ENCODE measurements at places on chromosomes 6 and 20.

GRCh38 chr6:112839525-112839961 is 492.4 kb downstream of the RFPL4B start:
- DNase-seq = no peak

DNA sequence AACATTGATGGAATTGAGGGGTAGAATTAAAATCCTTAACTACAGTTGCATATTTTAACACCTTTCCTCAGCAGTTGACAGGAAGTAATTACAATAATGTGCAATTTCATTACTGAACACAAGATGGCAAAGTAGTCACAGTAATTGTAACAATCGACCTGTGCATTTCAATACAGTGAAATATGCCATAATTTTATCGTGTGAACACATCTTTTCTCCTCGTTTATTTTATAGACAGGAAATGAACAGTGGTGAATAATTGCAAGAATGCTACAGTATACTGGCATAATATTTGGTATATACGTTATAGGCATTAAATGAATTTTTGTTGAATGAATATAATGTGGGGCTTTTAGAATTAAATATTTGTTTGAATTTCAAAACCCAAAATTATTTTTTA is 25.0 kb downstream of the CYB5R4 start:
- peak; percentile 51 for DNase-seq

GRCh38 chr20:49288784-49289696 is 11.2 kb upstream of the ZNFX1 start:
- peak; percentile 66 for DNase-seq

DNA sequence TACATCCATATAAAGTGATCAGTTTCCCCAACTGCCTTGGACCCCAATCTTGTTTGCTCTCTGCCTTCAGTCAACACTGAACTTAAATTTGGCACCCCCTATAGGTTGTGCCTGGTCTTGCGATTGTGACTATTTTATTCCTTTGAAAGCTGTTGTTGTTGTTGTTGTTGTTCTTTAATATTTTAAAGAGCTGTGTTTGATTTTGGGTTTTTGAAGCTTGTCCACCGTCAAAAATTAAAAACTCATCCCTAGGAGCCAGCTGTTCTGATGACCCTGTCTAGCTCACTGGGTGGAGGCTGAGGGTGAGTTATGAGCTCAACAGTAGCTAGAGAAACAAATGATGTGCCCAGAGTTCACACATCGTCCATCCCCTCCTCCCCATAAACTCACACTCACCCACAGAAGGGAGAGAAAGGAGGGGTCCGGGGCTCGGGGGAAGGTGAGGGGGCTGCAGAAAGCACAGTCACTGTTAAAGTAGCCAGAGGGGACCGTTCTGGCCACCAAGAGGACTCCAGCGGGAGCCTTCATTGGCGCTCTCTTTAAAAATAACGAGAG is 4.0 kb downstream of the SIM1 start:
- DNase-seq = no peak

DNA sequence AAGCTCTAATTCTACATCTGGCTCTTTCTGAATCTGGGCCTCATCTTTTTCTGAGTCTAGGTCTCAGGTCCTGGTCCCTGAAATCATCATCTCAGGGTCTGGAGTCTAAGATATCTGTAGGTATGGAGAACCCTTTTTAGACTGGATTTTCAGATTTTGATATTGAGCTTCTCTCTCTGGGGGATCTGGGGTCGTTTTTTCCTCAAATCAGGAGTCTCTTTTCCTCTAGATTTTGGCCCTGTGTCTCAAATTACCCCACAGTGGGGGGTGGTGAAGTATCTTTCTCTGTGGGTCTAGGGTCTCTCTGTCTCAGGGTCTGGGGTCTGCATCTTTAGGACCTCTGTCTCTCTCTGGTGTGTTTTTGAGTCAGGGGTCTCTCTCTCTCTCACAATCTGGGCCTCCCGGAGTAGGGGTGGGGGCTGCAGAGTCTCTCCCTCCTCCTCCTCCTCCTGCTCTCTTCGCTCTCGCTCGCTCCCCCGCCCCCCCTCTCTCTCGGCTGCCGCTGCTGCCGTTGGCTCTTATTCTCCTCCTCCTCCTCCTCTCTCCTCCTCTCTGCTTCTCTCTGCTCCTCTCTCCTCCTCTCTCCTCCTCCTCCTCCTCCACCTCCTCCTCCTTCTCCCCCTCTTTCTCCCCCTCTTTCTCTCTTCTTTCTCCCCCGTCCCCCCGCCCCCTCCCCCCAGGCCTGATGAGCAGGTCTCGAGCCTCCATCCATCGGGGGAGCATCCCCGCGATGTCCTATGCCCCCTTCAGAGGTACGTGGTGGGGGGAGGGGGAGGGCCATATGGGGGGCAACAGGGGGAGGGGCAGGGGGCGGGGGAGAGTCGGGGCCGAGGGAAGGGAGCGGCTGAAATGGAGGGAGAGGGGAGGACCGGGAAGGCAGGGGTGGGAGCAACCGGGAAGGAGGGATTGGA is at the start of gene SYNGAP1:
TSS of gene SYNGAP1 (plus strand) at position 486 of the 911 bp plus-strand sequence. CDS start at position 686, 200 bp downstream.
- no peak for DNase-seq

DNA sequence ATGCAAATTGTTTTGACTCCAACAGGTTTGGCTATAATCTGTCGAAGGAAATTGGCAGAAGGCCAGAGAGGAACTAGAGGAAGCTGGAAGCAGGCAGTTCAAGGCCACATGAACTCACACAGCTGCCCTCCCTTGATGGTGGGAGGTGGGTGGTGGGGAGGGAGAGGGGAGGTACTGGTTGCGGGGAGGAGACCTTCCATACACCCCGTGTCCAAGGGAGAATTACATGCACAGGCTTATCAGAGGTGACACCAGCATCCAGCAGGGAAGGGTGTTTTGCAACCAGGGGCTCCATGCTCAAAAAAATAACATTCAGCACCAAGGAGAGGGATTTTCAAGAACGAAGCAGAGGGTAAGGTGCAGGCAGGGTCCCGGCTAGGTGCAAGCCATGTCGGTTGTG is 9.1 kb downstream of the PRND start:
- peak; percentile 59 for DNase-seq

- no peak for DNase-seq
These were observed 168.9 kb downstream of the ID4 start for GRCh38 chr6:20006037-20006436.

DNA sequence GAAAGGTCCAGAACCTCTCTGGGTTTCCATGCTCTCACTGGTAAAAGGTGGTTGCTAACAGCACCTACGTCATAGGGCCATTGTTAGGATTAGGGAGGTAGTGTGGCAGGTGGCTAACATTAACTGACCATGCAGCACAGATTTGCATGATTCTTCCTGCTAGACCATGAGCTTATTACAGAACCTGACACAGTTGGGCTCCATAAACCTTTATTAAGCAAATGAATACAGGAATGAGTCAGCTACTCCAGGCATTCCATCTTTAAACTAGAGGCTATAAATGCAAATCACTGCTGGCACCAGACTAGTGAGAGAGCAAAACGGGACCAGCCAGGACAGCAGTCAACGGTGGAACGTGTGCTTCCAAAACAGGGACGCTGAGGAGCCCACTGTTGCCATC is 440.1 kb downstream of the PTPRT start:
- no peak for DNase-seq

Data from NCI-H345 (cell line).